ENCODE measurements at places on chromosomes 7 and 10.

DNA sequence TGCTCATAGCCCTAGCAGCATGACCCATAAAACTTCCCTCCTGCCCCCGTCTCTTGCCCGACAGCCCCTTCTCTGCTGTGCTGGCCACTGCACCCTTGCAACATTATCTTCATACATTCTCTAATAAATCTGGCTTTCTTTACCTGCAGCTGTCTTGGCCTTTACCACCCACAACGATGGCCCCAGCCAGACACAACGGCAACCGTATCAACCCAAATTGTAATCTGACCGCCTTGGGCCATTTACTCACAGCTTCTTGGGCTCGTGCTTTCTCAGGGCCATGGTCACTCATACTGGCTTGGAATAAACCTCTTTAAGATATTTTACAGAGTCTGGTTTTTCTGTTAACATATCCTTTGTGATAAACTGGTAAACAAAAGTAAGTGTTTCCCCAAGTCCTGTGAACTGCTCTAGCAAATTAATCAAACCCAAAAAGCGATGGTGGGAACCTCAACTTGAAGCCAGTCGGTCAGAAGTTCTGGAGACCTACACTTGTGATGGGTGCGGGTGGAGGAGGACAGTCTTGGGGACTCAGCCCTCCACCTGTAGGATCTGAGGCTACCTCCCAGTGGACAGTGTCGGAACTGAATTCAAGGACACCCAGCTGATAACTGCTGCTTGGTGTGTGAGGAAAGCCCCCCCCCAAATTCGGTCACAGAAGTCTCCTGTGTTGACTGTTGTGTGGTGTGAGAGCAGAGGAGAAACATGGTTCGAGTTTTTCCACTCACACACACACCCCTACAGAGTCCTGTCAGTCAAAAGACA is 87.6 kb upstream of the ATP6V0A4 start:
- no peak for DNase-seq

- DNase-seq: no peak
Observed at GRCh38 chr7:157077021-157077420, 61.7 kb upstream of the UBE3C start.

- no peak for DNase-seq
Observed at GRCh38 chr10:35898716-35899440, 256.8 kb upstream of the FZD8 start.

- no peak for DNase-seq
Observed at GRCh38 chr7:2445898-2446555, 30.2 kb downstream of the GRIFIN start.

DNA sequence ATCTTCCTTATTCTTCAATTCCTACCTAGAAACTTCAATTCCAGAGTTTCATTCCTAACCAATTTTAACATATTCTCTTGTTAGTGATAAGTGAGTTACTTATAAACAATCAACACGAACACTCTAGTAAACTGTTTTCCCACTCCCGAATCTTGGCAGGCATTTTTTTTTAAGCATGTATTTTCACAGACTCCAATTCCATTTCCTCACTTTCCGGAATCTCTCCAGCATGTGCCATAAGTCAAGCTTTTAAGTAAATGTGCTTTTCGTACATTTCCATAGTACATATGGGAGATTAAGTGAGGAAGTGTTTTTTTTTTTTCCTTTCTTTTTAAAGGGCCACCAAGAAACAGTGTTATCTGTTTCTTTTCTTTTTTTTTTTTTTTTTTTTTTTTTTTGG is 89.1 kb downstream of the FGFR2 start:
- no peak for DNase-seq

- DNase-seq: no peak
Observed at GRCh38 chr10:126584836-126585235, 85.7 kb downstream of the C10orf90 start.

DNA sequence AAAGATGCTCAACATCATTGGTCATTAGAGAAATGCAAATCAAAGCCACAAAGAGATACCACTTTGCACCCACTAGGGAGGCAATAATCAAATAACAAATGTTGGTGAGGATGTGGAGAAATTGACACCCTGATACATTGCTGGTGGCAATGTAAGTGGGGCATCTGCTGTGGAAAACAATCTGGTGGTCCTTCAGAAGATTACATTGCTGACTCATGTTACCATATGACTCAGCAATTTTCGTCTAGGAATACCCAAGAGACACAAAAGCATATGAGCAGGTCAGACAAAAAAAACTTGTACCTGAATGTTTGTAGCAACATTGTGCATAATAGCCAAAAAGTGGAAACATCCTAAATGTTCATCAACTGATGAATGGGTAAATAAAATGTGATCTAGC is 4.9 kb upstream of the CLDN3 start:
- no peak for DNase-seq

All from activated CD8-positive, alpha-beta memory T cell treated with anti-CD3 and anti-CD28 coated beads, Interleukin-2, amount 50 U/mL, for 4 hours (primary cell).